ENCODE measurements at places on chromosomes 5 and 9. TPM values are rescaled to one million over a fixed set of nuclear protein-coding genes. Genes with fewer than 3 reads are reported as not detected.

DNA sequence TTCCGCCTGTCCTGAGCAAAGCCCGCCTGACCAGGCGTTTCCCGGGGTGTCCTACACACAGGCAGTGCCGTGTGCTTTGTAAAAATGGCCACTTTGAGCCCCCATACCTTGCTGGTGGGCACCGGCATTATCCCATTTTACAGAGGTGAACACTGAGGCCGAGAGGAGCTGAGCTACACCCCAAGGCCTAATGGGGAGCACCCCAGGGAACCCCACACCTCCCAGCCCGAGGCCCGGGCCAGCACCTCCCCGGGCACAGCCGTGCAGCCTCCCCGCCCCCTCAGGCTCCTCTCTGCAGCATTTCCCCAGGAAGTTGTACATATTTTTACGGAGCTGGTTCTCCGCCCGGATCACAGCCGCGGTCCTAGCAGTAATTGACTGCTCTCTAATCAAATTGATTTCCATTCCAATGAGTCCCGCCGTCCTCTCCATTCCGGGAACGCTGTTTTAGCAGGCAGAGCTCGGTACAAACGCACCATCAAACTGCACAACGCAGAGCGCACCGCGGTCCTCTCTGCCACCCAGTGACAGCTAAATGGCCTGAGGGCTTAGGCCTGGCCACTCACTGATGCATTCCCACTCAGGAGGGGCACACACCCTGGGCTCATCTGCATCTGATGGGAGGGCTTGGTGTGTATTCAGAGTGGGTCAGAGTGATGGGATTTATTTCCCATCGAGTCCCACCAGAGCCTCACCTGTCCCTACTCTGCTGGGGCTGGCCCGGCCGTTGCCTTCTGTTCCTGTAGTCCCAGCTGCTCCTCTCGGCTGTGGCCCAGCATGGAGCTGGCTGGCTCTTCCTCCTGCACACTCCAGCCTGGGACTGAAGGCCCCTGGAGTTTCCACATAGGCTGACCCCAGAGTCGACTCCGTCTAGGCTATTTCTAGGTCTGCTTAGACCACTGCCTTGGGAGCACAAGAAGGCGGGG is 36.2 kb upstream of the UBAC1 start:
- no peak for DNase-seq

DNA sequence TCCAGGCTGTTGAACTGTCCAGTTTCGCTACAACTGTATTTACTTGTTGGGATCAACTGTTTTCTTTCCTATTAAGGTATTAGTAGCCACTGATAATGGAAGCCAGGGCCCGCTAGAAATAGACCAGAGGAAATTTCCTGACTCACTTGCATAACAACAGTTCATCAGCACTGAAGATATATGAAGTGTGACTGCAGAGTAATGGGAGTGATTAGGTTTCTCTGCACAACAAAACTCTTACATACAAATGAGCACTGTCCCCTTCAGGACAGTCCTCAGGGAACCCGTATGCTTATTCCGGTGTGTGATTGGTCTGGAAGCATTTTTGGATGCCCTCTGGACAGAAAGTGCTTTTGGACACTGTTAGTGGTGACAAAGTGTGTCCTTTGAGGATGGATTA is 55.3 kb downstream of the LIX1 start:
- no peak for DNase-seq

GRCh38 chr9:132156262-132156661 is 5.6 kb upstream of the NTNG2 start:
- no peak for DNase-seq

DNA sequence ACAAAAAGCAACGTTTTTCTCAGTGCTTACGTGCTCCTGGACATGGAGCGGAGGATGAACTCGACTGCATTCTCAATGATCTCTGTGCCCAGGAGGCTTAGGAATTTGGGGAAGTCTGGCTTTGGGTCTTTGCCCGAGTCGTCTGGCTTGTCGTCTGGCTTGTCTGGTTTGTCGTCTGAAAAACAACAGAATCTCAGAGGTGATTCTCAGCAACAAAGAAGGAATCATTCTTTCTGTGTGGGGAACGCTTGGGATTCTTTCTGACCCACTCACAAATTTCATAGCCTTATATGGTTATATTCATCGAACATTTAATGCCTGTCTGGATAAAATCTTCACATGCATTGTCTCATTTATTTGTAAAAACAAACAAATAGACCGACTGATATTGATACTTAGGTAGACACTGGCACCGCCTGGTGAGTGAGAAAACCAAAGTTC is 4.7 kb downstream of the C5orf46 start:
- DNase-seq, result no peak

DNA sequence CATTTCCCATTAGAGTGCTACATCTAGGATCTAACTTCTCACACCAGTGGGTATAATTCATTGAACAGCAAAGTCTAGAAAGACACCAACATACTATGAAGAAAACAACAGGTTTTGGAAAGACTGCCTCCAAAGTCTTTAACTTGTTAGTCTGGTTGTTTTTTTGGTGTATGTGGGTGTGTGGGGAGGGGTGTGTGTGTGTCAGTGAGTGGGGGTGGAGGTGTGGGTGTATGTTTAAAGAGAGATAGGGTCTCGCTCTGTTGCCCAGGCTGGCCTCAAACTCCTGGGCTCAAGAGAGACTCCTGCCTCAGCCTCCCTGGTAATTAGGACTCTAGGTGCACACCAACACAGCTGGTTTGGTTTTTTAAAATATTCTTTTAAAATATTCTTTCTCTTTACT is 59.7 kb downstream of the AP3B1 start:
- no peak for DNase-seq

DNA sequence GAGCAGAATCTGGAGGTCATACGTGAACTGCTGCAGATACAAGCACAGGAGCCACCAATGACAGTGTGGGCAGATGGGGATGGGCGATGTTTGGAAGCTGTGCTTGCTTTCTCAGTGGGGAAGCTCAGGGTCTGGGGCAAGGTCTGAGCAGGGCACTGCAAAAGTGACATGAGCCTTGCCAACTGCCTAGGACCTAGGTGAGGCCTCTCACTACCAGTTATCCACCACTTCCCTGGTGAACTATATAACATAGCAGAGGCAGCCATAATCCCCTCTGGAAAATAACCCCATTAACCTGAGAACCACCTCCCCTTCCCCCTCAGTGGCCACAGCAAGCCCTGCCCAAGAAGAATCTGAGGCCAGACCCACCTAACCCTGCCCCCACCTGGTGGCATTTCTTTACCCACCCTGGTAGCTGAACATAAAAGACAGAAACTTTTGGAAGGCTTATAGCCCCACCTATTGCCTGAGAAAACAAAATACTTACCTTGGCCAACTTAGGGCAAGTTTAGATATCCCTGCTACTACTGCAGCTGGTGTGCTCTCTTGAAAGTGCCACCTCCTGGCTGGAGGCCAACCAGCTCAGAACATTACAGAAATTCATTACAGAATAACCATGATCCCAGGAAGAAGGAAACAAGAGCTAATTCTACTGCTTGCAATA is 18.8 kb upstream of the SPEF2 start:
- DNase-seq, result no peak

Gene SV2C
- 0.33 TPM for total RNA-seq

GRCh38 chr5:2727550-2727949 is 23.9 kb downstream of the IRX2 start:
- no peak for DNase-seq

DNA sequence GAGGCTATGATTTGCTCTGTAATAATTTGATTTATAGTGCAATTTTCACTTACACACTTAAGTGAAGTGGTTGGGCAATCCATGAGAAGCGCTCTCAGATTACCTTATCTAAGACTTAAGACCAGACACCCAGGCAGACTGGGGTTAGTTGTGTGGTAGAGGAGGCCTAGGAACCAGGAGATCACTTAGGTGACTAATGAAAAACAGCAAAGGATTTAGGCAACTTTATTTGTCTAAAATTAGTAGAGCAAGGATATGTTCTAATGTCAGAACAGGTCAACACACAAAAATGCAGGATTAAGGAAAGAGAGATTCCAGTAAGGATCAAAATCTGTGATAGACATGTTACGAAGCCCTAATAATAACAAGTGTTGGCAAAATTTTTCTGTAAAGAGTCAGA is 913.8 kb downstream of the TLE1 start:
- no peak for DNase-seq

Gene TPPP
- total RNA-seq, result 5.6 TPM

Gene GFI1B
- total RNA-seq, result not detected

DNA sequence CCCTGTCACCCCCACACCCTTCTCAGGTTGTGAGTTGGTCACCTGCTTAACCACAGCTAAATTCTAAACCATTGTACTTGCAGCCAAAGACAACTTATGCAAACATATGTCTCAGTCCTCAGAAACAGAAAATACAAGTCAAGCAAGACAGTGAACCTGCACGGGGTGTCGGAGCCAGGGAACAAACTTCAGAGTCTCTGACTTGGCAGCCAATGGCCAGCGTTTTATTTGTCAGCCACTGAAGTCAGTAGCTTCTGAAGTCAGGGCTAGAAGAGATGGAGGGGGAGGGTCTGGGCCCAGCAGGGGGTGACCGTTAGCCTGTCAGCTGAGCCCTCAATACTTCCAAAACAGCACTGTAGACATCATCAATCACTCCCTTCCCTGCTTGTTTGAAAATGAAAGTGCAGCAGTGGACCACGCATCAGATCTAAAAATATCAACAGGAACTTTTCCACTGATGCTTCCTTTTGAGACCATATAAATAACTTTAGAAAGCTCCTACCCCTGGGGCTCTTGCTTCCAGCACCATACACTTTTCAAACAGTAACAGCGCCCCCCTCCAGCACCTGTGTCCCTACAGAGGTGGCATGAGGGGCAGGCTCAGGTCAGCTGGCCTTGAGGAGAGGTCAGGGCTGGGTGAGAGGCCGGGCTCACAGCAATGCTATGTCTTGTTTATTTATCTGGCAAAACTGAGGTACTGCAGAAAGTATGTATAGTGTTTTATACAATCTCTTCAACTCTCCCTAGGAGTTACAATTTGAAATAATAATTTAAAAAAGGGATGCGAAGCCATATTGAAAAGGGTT is 142.5 kb downstream of the ACER2 start:
- no peak for DNase-seq

Gene LECT2
- total RNA-seq, result not detected
